Nephron progenitor cell (in vitro differentiated cells): ENCODE measurements at places on chromosomes 7 and 10.

DNA sequence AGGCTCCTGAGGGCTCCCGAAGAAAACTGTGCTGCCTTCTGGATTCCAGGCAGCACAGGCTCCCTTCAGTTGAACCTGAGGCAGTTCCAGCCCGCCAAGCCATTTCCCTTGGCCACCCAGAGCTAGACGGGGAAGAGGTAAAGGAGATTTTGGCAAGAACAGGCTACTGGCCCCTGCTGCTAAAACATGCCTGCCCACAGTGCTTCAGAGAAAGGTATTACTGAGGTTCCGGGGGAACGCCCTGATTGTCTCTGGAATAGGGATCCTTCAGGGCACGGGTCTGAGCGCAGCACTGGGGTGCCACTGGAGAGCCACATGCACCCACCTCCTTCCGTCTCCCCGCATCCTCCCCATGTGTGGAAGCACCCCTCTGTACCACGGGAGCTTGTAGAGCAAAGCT is 247.4 kb downstream of the BAMBI start:
- DNase-seq, result no peak

DNA sequence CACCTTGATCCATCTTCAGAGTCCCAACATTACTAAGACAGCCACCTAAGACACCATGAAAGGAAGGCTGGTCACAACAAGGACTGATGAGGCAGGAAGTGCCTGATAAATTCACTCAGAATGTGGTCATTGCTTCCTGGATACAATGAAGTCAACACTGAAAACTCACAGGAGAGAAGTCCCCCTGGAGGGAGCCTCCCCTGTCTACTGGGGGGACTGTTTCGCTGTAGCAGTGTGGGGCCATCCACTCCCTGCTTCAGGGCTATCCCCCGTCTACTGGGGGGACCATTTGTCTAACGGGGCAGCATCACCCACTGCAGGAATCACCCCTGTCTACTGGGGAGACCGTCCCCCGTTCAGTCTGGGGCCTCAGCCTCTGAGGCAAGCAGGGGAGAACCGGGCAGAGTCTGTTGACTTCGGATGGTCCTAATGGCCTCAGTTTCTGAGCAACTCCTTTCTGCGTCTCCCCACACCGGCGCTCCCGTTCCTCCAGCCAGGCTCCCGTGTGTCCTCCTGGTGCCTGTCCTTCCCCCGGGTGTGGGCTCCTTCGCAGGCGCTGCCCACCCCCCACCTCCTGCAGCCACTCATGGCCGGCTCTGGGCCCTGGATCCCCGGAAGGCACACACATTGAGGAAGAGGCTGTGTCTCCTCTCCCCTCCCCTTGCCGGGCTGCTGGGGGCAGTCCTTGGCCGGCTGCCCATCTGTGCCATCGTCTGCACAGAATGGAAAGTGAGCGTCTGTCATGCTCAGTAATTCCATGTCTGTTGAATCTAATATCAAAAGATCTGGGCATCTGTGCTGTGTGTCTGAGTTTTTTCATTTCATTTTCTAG is 59.9 kb upstream of the DNAJB6 start:
- no peak for DNase-seq

GRCh38 chr10:71354776-71355175 is 35.7 kb downstream of the SLC29A3 start:
- no peak for DNase-seq

DNA sequence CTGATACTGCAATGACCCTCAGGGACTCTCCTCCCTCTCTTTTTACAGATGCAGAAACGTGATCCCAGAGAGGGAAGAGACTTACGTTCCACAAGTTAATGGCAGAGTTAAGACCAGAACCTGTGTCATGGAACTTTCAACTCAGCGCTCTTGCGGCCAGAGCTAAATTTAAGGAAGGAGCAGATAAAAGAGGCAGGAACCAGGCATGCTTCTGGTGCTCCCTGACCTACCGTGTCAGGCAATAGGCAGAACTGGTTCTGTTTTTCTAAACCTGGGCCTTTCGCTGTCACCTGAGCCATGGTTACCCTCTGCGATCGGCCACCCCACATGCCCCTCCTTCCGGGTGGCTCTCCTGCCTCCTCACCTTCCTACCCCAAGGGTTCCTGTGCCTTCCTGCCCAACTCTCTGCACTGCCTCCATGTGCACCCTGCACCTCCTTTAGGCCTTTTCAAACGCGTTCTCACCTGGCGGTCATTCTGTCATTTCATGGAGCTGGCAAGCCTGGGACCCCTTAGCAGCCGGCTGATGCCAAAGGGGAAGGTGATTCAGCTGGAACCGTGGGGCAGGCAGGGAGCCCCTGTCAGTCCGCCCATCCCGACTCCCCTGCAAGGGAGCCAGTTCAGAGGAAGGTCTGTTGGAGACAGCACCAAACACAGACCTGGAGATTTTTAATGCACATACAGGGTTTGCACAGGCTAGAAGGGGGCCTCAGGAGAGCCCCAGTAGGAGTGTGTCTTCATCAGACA is 7.7 kb upstream of the GBX1 start:
- no peak for DNase-seq

DNA sequence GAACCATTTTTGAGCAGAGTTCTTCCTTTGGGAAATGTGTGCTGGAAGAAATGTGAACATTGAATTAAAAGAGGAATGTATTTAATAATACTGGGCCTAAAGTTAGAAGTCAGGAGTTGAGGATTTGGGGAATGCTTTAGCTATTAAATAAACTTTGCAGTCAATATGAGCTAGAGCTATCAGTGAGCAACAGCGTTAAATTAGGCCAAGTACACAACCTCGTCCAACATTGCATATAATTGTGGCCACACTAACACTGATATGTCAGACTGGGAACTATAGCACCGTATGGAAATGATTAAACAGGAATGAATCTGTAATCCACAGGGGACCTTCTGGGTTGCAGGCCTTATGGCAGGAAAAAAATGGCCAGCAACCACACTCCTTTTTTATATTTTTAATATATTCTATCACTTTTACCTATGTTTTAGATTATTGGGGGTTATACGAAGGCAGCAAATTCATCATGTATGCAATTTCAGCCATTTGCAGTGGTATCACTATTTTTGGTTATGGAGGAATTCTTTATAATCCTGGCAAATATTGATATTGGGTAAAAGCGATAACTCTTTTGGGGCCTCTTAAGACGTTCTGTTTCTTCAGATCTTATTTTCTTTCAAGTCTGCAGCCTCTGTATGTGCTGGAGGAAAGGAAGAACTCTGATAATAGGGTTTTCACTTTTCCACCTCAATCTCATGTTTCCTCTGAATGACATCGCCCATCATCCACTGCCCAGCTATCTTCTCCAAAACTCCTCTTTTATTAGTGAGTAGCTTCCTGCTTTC is 236.3 kb upstream of the PLXDC2 start:
- no peak for DNase-seq

DNA sequence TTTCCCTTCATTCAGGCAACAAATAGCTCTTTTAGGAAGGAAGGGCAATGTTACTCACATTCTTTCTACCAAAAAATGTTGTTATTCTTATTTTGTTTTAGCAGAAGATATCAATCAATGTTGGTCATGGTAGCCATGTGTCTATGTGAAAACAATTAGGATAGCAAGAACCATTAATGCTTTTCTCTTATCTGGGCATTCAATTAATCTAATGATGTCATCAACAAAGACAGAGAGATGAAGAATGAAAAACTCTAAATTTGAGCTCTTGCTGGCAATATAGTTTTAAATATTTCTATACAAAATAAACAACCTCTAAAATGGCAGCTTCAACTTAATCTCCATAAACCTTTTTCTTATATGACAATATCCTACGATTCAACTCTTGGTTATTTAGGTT is 353.7 kb upstream of the ANKRD30A start:
- DNase-seq, result no peak

GRCh38 chr7:101983147-101983811 is 165.9 kb downstream of the CUX1 start:
- DNase-seq, result no peak

GRCh38 chr10:31290386-31290785 is 28.6 kb upstream of the ZEB1 start:
- no peak for DNase-seq

DNA sequence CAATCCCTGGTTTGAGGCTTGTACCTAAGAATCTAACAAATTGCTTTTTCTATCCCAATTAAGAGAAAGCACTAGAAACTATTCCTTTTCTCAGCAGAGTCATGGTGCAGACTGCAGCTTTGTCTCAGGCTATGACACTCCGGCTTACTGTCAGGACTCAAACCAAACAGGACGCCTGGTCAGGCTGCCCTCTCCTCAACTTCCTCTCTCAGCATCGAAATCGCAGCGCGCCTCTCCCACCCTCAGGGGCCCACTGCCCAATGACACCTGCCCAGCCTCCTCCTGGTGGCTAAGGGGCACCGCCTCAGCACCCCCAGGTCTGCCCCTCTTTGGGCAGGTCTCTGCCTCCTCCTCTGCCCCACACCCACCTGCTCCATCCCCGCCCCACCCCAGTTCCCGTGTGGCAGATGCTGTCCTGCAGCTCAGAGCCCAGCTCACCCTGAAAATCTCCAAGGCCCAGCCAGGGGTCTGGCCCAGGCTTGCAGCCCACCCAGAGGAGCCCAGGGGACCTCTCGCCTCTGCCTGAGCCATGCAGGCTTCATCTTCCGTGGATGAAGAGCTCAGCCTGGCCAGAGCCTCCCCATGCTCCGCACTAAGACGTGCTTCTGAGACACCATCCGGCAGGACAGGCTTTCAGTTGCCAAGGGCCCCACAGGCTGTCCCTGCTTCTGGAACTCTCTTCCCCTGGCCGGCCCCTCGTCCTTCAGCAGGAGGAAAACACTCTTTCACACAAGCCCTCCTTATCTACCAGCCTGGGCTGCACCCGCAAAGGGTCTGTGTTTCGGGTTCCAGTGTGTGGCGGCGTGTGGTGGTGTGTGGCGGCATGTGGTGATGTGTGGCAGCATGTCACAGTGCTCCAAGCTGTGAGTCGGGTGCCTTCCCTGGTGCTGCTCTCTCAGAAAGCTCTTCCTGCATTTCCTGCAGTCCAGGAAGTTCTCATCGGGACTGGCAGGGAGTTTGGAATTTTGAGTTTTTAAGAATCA is 16.4 kb upstream of the PTPRN2 start:
- no peak for DNase-seq

GRCh38 chr10:75137533-75138438 is 26.3 kb downstream of the SAMD8 start:
- DNase-seq, result no peak

- DNase-seq, result no peak
These were observed 39.4 kb upstream of the ARHGAP21 start for GRCh38 chr10:24762966-24763623.

DNA sequence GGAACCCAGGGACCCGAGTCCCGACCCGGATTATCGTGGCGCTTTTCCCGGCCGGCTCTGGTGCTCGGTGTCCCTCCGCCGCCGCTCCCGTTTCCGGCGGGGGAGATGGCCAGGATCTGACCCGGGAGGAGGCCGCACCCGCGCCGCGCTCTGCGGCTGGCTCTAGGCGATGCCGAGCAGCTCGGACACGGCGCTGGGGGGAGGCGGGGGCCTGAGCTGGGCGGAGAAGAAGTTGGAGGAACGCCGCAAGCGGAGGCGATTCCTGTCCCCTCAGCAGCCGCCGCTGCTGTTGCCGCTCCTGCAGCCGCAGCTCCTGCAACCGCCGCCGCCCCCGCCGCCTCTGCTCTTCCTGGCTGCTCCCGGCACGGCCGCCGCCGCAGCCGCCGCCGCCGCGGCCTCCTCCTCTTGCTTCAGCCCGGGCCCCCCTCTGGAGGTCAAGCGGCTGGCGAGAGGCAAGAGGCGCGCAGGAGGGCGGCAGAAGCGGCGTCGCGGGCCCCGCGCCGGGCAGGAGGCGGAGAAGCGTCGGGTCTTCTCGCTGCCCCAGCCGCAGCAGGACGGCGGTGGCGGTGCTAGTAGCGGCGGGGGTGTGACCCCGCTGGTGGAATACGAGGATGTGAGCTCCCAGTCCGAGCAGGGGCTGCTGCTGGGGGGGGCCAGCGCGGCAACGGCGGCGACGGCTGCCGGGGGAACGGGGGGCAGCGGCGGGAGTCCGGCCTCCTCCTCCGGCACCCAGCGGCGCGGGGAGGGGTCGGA is 593 bp downstream of the CDK13 start:
- DNase-seq, result peak; percentile 61

DNA sequence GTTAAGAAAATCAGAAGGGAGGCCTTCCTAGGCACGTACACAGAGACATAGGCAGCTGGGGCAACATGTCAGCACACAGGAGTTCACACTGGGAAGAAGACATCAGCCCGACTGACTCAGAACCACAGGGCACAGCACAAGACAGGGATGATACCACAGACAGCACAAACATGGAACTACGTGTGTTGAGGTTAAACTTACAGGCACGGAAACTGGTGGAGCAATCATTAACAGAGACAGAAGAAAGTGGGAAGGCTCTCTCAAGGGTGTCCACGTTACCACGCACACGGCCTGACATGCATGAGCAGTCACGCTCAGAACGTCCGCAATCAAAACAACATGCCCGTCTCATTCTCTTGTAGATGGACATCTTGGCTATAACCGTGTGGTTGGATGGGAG is 636.4 kb downstream of the KCNMA1 start:
- no peak for DNase-seq

- no peak for DNase-seq
These were observed 126.5 kb upstream of the JCAD start for GRCh38 chr10:30185916-30186315.

GRCh38 chr7:38506756-38507155 is 124.4 kb downstream of the AMPH start:
- DNase-seq, result no peak

- DNase-seq, result peak; percentile 88
These were observed at the start of gene FAM53B for GRCh38 chr10:124744102-124745050. TSS of gene FAM53B (minus strand) at chr10:124744378. CDS start at chr10:124706713, 37,665 bp downstream.

DNA sequence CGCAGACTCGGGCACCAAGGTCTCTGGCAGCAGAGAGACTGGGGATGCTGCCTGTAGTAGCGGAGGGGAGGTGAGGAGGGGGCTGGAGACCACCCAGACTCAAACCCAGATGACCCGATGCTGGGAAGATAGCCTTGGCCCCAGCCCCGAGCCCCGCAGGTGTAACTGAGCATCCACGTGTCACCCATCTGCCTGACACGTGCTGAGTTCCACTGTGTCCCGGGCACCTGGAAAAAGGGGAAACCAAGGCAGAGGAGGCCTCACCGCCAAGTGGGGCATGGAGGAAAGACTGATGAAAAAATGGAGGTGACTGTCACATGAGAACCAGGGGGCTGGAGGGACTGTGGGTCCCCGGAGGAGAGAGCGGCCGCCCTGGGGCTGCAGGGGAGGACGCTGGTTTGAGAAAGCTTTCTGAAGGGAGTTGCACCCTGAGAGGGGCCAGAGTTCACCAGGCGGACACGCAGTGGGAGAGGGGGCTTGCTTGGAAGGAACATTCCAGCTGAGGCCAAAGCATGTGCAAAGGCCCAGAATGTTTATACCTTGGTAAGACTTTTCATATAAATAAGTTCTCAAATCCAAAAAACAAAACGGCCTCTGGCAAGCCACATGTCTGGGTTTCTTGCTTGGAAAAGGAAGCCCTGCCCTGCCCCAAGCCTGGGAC is 27.4 kb upstream of the ELN start:
- DNase-seq, result no peak
